ENCODE measurements at places on chromosomes 1 and 21. TPM values are rescaled to one million over a fixed set of nuclear protein-coding genes. Genes with fewer than 3 reads are reported as not detected.

PRELP gene
- 0.13 TPM for total RNA-seq

MAD2L2 gene
- total RNA-seq, result 22.4 TPM

SYPL2 gene
- total RNA-seq, result 0.13 TPM

CCDC190 gene
- not detected for total RNA-seq

RBM11 gene
- 7.3 TPM for total RNA-seq

MYOM3 gene
- not detected for total RNA-seq

TBX15 gene
- total RNA-seq, result not detected

PRR9 gene
- not detected for total RNA-seq

FAM78B gene
- 0.43 TPM for total RNA-seq

CRYAA gene
- total RNA-seq, result not detected

RHBDL2 gene
- total RNA-seq, result not detected

TNN gene
- not detected for total RNA-seq

HTR1D gene
- total RNA-seq, result not detected

LIPI gene
- total RNA-seq, result not detected

GRCh38 chr1:40710581-40711315, 19.2 kb downstream of the NFYC start:
- no peak for DNase-seq

DNA sequence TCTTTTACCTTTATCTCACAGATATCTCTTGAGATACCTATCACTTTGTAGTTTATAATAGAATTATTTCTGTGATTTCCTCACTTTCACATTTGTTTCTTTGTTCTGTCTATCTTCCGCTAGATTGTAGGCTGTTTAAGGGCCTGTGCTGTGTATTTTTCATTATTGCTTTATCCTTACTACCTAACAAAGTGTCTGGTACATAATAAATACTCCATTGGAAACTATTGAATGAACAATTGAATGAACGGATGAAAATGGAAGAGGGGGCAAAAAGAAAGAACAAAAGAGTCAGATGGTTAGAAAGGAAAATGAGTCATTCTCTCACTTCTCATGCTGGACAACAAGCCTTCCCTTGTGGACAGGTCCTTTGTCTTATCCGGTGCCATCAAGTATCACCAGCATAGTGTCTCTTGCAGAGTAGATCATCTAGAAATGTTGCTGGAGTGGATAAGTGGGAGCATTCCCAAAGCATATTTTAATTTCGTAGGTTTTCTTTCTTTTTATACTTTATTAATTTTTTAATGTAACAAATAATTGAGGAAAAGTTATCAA, 159.8 kb downstream of the NEK7 start:
- no peak for DNase-seq

GRCh38 chr1:10210841-10211804, 753 bp downstream of the KIF1B start:
- DNase-seq, result no peak

GRCh38 chr1:207312604-207312920, 8.9 kb upstream of the CD55 start:
- DNase-seq, result no peak

GRCh38 chr1:84299536-84300170, 1.9 kb upstream of the SAMD13 start:
- no peak for DNase-seq

GRCh38 chr21:27802816-27803475, 836.1 kb upstream of the ADAMTS5 start:
- no peak for DNase-seq

GRCh38 chr1:84722794-84723193, 32.5 kb upstream of the SSX2IP start:
- no peak for DNase-seq

GRCh38 chr1:235093013-235093695, 35.5 kb downstream of the TOMM20 start:
- DNase-seq, result no peak

DNA sequence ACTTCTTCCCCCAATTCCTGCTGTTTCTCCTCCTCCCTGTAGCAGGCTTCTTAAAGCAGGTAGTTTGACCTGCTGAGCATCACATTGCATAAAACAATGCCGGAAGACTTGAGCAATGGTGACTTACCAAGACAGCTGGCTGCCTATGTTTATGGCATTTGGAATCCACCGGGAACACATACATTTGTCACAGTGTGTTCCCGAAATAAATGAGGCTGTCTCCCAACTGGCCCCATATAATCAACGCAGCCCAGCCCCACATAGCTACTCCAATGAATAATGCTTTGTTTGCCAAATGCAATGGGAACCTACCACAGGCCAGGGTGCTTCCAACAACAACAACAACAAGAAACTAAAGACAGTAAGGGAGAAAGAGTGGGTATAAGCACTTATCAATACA, 186.1 kb upstream of the MAP1LC3C start:
- DNase-seq, result no peak

- DNase-seq, result no peak
Measured at GRCh38 chr1:65952696-65953095, 160.0 kb downstream of the PDE4B start.

- DNase-seq, result no peak
Measured at GRCh38 chr1:232547938-232548484, 81.9 kb downstream of the SIPA1L2 start.

DNA sequence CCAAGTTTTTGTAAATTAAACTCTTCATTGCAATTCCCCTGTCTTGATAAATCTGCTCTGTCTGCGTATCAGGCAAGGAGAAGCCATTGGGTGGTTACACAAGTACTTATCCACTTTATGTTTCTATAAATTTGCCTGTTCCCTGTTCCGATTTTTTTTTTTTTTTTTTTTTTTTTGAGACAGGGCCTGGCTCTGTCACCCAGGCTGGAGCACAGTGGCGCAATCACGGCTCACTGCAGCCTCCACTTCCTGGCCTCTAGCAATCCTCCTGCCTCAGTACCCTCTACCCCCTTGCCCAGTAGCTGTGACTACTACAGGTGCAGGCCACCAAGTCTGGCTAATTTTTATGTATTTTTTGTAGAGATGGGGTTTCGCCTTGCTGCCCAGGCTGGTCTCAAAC, 11.1 kb upstream of the CSRP1 start:
- DNase-seq, result no peak

DNA sequence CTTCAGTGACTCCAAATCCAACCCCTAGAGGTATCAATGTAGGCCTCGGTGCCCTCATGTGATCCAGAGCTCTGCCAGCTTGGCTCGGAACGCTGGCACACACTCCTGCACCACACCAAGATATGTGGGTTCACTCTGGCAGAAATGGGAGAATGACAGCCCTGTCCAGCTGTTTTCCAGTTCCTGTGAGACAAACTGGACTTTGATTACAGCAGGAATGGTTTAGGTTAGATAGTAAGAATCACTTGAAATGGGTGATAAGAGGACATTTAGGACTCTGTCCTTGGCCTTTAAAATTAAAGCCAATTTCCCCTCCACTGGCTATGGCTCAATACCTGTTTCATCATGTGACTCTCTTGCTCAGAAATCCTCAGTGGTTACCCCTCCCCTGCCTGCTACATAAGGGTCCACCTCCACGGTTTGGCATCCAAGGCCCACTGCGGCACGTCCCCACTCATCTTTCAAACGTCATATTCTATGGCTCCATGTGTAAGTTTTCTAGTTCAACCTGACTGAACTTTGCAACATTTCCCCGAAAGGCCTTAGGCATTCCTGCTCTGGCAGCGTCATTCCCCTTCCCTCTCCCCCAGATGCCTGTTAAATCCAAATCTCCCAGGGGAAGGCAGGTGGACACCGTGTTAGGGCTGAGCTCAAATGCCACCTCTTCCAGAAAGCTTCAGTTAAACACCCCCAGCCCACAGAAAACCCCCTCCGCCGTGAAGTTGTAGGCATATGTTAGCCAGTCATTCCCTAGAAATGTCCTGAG, 44.7 kb downstream of the PLEKHA6 start:
- no peak for DNase-seq

- DNase-seq, result no peak
Measured at GRCh38 chr1:66367369-66367768, 166.6 kb upstream of the SGIP1 start.

DNA sequence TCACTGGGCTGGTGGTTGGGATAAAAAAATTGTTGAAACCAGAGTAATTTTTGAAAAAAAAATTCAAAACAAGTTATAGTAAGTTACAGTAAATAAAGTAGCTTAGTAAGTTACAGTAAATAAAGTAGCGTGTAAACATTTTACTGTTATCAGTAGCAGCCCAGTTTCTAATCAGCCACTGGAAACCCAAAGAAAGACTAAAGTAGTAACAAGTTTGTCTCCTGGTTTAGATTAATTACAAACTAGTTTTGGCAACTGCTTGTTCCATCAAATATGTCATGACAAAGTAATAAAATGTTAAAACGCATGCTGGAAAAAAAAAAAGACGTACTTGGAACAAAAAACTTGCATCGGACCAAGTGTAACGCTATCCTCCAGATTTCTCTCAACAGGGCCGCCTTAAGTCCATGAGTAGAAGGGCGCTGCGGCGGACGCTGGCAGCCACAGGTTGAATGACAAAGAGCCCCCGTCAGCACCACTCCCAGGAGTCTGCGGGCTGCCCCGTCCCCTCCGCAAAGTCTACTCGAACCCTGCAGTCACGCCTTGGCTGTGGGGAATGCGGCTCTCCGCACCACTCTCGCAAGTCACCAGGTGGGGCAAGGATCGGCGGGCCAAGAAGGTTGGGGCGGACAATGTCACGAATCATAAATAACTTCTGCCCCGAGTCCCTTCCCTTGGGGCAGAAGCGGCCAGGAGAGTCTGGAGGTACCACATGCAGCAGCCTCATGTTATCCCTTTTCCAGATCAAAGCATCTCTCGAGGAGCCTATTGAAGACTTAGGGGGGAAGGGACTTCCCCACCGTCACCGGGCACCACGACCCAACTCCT, 837 bp downstream of the SLC16A1 start:
- no peak for DNase-seq

DNA sequence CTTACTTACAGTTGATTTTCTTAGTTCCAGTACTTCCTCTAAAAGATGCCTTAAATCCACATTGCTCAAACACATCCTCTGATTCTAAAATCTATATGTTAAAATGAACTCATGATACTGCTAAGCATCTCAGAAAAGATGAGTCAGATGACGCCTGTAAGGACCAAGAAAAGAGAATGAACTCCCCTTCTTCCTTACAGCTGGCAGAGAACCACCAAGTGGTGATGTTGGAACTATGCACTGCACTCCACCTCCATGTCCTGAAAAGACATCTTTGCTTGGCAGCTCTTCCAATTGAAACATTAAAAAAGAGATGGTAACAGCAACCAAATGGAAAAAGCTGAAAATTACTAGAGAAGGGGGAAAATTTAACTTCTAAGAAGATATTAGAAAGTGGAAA, 648.8 kb downstream of the PTPRC start:
- no peak for DNase-seq

- no peak for DNase-seq
Measured at GRCh38 chr1:70348399-70349165, 5.9 kb downstream of the ANKRD13C start.

DNA sequence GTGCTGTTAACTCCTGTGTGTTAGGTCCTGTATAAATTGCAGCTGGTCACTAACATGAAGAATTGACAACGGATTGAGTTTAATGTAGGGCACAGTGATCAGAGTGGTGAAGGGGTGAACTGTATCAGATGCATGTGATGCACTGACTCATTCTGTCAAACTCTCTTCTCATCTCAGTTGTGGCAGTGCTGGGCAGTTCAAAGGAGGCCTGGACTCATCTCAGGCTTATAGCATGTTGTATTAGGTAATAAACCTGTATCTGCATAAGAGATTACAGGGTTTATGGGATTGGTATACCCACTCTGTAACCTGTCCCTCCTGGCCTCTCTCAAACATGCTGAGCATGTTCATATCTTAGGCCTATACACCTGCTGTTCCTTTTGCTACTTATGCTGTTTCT, 12.4 kb upstream of the GBP3 start:
- no peak for DNase-seq

DNA sequence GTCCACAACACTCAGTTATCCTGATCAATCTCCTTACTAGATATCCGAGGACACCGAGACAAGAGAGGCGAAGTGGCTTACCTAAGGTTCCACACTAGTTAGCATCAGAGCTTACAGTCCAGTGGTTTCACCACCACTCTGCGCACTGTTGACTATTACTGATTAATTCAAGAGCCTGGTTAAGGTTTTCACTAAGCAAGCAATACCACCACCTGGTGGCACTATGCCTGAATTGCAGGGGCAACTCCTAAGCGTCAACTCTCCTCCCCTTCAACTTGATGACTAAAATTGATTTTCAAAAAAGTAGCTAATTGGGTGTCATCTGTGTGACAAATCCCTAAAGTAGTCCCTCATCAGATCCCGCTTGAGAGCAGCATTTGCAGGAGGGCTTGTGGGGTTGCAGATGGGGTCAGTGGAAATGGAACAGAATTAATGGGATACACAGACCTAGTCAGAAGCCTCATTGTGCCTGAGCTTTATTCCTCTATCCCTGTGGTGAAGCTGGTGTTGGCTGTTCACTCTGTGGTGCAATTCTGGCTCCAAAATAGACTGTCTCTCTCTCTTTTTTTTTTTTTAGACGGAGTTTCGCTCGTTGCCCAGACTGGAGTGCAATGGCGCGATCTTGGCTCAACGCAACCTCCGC, 9.1 kb downstream of the TTC22 start:
- no peak for DNase-seq

- DNase-seq, result no peak
Measured at GRCh38 chr1:170701962-170702361, 38.0 kb downstream of the PRRX1 start.

DNA sequence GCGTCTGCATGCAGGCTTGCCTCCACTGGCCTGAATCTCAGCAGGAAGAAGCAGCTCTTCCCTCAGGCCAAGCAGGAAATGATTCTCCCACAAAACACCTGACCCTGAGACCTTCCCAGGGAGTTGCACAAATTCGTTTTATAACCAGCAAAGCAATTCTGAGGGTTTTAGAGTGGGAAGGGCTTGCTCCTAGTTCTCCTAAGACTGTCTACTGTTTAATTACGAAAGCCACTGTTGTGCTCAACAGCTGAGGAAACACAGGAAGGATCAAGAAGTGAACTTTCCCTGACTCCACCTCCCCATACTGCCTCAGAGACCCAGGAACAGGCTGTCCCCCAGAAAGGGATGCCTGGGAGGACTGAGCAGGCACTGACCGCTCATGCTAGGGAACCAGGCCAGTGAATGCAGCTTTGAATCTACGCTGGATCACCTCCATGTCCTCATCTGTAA, 37.0 kb upstream of the PUM1 start:
- no peak for DNase-seq

Data from T-cell (primary cell).